ENCODE measurements at places on chromosomes 7 and 10.

- no peak for DNase-seq
These were observed 100.3 kb downstream of the MCU start for GRCh38 chr10:72792288-72792687.

DNA sequence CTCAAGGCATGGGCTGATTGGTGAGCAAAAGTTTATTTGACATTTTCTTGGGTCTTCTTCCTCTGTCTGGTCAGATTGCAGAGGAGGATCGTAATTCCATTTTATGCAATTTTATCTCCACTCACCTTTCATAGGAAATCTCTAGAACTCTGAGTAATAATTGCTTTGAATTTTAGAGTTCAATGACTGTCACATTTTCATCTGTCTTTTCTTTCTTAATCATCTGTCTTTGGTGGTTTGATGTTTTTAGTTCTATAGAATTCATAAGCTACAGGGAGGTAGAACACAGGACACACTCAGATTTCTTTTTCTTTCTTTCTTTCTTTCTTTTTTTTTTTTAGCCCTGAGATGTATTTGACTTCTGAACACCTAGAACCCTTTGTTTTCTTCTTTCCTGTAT is 11.6 kb downstream of the GATA3 start:
- no peak for DNase-seq

- no peak for DNase-seq
These were observed 268.9 kb downstream of the SLC25A13 start for GRCh38 chr7:96052860-96053470.

GRCh38 chr10:122446668-122447423 is 7.6 kb upstream of the ARMS2 start:
- no peak for DNase-seq

- no peak for DNase-seq
These were observed 64.8 kb upstream of the AHR start for GRCh38 chr7:17233603-17234002.

DNA sequence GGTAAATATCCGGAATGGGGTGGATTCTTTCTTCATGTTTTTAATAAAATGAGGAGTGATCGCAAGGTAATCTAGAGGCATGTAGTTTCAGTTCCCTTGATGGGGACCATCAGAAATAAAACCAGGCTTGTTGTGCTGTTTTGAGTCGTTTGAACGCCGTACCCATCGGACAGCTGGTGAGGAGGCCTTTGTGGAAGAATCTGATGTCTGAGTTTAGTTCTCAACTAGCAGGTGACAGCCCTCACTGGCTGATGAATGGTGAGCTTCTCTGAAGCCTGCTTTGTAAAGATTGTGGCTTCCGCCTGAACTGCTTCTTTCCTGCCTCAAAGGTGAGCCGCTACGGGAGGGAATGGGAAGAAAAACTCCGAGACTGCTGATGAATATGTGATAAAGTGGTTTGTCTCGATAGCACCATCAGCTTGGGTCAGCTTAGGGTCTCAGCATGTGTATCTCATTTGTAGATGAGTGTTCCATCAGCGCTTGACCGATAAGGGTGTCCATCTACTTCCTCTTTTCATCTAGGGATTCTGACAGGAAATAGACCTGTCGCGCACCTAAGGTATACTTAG is 977 bp downstream of the TMEM248 start:
- DNase-seq: peak; percentile 7

- no peak for DNase-seq
These were observed 142.7 kb upstream of the CHST15 start for GRCh38 chr10:124236136-124236535.

GRCh38 chr7:2803755-2804154 is 40.4 kb downstream of the GNA12 start:
- DNase-seq: no peak

DNA sequence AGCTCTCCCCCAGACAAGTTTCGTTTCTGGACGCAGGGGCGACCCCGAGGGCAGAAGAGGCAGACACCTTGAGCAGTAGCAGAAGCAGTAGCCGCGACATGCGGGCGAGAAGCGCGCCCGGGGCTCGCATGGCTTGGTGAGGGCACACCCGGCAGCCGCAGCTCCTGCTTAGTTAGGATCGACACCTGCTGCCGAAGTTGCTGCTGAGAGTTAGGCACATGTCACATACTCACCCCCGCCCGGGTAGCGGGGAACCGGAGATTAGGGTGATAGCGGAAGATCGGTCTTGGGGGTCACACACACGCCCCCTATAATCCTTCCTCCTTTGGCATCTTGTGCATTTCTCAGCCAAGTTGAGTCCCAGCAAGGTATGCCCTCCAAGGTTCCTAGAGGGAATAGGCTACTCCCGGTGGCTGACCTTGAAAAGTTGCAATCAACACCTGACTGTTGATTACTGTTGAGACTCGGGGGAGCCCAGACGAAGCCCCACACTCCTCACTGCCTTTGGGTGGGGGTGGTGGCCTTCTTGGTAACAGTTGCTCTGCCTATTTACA is 668 bp downstream of the GPR37 start:
- no peak for DNase-seq

GRCh38 chr7:7681191-7681935 is 37.0 kb downstream of the RPA3 start:
- peak; percentile 19 for DNase-seq

- no peak for DNase-seq
These were observed 30.8 kb downstream of the ACADSB start for GRCh38 chr10:123039632-123039930.

GRCh38 chr10:60429084-60429849 is 39.6 kb upstream of the ANK3 start:
- DNase-seq: no peak

- no peak for DNase-seq
These were observed 36.1 kb downstream of the UBTD1 start for GRCh38 chr10:97534746-97535367.

GRCh38 chr10:124740369-124741280 is 3.6 kb downstream of the FAM53B start:
- DNase-seq: no peak

DNA sequence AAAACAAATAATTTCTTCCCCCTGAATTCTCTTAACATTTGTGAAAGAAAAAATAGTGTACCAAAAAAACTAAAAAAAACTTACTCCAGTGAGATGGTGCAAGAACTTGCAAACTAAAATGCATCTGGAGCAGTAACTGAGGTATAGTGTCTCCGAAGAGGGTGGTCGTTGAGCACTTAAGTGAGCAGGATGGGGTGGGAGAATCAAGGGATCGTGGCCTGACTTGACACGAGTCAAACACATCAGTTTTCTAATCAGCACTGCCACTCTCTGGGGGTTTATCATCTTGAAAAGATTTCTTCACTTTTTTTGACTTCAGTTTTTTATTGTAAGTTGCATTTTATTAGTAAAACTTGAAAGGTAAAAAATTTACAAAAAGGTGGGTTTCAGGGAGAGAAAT is 2.5 kb downstream of the ZNF273 start:
- DNase-seq: no peak

GRCh38 chr7:64744680-64745079 is 49.5 kb upstream of the ZNF138 start:
- no peak for DNase-seq

- DNase-seq: no peak
These were observed 109.4 kb downstream of the ARHGAP22 start for GRCh38 chr10:48495282-48496045.

DNA sequence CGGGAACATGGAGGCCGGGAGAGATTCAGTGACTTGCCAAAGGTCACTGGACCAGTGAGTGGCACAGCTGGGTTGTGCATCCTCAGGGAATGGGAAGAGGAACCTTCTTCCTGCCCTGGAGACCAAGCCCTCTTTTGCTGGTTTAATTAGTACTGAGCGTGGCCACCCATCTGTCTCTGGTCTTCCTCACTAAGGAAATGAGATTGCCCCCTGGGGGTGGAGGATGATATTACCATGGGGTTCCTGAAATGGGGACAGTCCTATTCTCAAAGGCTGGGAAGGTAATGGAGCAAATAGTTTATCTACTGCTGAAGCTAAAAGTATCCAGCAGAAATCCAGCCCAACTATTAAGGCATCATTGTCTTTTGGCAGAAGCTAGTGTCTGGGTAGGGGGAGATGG is 98.6 kb upstream of the FGFR2 start:
- DNase-seq: no peak

DNA sequence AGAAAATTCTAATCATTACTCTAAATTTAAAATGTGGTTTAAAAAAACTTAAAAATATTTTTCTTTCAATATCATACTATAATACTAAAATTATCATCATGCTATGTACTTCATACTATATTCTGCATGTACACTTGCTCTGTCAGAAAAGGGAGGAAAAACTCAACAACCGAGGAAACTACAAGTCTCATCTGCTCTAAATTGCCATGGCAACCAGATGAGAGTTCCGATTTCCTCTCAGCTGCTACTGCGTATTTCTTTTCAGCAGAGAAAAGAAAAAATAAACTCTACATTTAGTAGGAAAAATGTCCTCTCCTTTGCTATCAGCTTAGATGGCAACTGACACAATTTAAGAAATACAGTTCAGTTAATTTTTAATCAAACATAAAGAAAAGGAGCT is 178.9 kb downstream of the SRPK2 start:
- no peak for DNase-seq

- no peak for DNase-seq
These were observed 46.7 kb upstream of the RBM33 start for GRCh38 chr7:155597753-155598140.

- DNase-seq: no peak
These were observed 28.1 kb downstream of the ENO4 start for GRCh38 chr10:116877391-116877790.

GRCh38 chr7:12358694-12359093 is 45.0 kb downstream of the VWDE start:
- no peak for DNase-seq

- no peak for DNase-seq
These were observed 147.3 kb downstream of the ZMYND11 start for GRCh38 chr10:282294-283139.

DNA sequence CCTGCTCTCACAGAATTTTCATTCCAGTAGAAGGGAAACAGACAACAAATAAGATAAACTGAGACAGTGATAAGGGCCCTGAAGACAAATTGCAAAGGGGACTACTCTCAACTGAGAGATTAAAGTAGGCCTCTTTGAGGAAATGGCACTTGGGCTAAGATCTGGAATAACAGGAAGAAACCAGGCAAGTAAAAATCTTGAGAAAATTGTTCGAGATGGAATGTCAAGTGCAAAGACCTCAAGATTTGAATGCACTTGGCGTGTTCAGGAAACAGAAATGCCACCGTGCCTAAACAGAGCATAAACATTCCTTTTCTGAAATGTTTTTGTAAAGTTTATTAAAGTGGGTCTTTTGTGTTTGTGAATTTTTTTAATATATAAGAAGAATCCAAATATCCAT is 10.7 kb downstream of the ARMH3 start:
- no peak for DNase-seq

GRCh38 chr7:30968294-30968693 is 4.5 kb downstream of the GHRHR start:
- DNase-seq: no peak

- no peak for DNase-seq
These were observed 69.2 kb upstream of the AGK start for GRCh38 chr7:141481971-141482370.

DNA sequence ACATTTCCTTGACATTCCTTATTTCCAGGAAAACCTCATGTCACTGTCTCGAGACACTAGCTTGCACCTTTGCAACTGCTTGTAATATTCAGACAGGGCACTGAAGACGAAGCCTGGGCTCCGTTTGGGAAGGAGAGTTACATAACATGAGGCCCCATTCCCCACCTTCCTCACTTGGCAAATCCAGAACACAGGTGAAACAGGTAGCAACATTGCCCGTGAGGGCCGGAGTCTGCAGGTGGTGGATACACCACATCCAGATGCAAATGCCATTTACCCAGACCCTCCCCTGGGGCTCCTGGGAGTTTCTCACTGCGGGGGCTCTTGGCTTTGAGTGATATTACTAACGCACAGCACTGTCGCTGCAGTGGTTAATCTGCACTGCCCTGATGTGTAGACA is 491.0 kb downstream of the PTPRN2 start:
- DNase-seq: no peak

GRCh38 chr7:150876817-150877526 is 24.7 kb downstream of the AOC1 start:
- DNase-seq: peak; percentile 41

- DNase-seq: no peak
These were observed 302.7 kb downstream of the GLRX3 start for GRCh38 chr10:130438861-130439260.

- DNase-seq: no peak
These were observed 51.8 kb upstream of the MRLN start for GRCh38 chr10:59805014-59805413.

DNA sequence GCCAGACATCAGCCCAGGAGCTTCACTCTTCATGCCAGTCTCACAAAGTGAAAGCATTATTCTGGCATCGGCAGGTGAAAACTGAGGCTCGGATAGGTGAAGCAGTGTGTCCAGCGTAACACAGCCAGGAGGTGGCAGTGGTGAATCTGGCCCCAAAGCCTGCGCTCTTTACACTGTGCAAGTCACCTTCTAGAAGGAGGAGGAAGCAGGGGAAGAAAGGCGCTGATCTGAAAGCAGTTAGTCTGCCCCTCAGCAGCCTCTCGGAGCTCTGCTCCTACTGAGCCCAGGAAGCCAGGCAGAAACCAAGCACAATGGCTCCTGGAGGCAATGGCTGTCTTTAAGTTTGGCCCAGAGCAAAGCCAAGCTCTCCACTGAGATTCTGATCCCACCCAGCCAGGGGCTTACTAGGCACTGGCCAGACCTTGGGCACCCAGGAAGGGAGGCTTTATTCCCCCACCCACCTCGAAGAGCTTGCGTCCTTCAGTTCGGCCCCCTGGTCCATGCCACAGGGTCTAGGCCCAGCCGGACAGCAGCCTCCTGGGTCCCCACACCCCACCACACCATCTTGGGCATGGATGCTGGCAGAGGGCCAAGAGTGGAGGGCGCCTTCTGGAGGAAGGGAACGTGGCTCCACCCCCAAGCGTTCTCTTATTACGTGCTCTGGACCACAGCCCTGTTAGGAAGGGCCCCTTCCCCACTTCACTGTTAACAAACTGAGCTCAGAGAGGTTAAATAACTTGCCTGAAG is 104.5 kb downstream of the GRID1 start:
- DNase-seq: no peak

DNA sequence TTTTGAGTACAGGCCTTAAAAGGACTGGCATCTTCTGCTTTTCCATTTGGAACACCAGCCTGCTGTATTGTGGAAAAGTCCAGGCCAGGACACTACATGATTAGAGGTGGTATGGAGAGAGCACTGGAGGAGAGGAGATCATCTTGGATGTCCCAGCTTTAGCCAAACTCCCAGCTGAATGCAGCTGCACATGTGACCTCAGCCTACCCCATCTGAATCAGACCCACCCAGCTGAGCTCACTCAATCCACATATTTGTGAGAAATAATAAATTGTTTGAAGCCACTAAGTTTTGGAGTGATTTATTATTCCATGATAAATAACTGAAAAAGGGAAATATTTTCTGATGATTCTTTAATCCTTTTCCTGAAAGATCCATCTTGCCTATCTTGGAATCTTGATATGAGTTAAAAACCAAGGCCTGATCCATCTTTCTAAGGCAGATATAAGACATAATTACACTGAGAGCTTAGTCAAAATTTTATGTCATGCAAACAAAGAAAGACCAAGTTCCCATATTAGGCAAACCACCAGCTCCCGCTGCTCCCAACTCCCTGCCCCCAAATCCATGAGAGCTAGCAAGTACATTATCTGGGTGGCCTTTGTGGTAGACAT is 55.1 kb upstream of the TRIL start:
- DNase-seq: no peak
